ENCODE measurements at places on chromosomes 7 and 10.
A peak's percentile ranks its signal among the peaks of the same experiment; 100 is the strongest.

DNA sequence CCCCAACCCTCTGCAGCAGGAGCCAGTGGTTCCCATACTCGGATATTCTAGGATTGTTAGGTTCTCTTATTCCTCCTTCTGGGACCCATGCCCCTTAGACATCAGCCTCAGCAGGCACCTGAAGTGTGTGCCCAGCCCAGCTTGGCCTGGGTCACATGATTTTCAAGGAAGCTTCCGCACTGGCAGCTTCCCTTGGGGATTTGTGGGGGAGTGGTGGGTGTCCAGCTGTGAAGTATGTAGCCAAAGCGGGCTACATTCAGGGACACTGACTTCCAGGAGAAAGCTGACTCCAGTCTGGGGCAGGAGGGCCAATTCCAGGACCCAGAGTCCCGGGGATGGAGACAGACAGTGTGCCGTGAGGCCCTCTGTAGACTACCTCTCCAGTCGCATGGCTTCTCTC, 1.3 kb downstream of the LDB1 start:
- ATAC-seq = no peak

DNA sequence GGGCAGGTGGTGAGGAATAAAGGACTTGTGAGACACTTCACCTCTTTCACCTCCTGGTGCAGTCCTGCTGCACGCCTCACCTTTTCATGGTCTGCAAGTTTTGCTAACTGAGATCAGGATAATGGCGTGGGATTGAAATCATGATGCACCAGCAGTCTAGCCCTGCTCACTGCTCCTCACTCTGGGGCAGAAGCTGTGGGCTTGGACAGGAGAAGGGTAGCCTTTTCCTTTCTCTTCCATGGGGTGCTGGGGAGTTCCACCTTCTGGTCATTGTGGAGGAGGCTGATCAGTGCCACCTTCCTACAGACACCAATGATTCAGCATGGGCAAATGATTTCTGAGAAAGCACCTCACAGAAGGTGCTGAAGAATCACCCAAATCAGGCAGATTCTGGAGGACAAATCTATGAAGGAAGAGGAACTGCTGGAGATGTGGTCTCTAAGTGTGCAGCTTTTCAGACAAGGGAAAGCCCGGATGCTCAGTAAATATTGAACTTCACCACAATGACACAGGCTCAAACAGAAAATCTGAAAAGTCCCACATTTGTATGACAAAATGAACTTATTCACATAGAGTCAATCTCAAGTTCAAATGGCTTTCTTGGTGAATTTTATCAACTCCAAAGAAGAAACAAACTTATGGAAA, 19.7 kb downstream of the MBL2 start:
- no peak for ATAC-seq

DNA sequence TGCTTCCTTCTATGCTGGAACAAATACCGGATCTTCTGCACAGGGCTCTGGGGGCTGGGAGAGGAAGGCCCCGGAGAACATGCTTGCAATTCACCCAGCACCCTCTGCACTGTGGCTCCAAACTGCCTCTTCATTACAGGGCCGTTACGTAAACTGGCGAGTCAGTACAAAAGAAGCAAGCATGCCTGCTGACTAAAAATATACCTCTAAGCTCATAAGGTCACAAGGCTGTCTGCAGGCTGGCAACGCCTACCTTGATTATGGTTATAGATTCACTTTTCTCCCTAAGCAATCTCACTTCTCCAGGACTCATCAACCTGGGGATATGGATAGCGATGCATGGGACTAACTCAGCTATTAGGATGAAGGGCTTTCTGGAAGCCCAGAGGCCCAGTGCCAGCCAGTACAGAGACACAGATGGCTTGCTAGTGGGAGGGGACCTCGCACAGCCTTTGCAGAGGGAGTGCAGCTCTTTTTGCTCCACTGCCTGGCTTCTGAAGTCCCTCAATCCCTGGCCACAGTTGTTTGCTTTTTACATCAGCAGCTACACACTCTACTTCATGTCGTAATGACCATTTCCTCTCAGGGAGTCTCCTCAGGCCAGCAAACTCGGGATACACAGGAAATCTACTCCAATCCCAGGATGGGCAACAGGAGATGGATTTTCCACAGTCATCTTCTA, 96.1 kb downstream of the SH3PXD2A start:
- peak; percentile 75 for ATAC-seq

DNA sequence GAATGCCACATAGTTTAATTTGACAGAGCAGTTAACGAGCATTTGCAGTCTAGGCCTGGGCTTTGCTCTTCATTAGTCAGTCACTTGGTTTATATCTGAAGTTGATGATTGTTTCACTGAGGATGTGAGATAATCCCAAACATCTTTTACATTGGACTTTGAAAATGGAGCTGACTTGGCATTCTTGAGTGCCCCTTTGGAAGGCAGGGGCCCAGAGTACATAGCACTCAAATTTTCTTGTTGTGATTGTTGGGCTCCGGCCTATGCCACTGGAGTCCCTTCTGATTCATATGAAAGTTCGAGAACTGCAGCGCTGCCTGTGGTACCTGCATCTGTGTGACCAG, 21.9 kb downstream of the DNAJB6 start:
- ATAC-seq = no peak

Data from gastroesophageal sphincter (tissue), 4 donors.